T-helper 17 cell (primary cell): ENCODE measurements at places on chromosomes 6 and 20.

DNA sequence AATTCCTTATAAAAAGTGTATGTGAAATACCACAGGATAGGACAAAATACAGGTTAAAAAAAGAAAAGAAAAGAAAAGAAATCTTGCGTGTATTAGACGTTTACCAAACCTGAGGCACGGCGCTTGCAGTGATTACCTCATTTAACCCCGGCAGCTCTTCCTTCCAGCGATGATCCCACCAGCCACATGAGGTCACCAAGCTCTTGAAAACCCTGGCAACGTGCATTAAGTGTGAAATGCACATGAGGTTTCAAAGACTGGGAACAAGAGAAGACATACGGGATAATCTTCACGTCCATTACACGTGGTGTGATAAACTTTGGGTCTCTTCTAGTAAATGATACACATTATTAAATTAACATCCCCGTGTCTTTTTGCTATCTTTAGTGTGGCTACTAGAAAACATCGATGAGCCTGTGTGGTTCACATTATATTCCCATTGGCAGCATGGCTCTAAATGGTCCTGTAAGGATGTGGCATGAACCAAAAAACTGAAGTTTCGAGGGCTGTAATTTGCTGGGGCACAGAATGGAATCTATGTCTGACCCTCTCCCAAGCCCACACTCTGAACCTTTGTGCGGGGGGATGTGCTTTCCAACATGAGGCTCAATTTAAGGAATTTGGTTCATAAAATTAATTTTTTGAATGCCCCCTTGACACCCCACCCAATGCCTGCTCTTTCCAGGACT lies 59.2 kb upstream of the THBS2 start:
- DNase-seq: no peak

DNA sequence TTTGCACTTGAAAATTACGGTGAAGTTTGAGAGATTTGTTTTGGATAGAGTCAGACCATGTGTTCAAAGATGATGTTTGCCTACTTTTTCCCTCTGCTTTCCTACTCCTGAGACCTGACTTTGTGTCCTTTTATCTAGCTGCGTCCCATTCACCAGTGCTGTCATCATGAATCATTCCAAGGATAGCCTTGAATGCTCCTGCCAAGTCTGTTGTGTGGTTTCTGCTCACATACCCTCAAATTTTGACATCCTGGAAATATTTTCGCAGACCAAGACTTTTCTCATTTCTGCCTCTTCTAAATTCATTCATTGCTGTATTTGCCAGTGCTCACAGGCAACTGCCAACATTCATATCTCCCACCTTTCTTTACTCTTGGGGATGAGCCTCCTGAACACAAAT lies 175.9 kb upstream of the SCGN start:
- DNase-seq: no peak

GRCh38 chr6:7195339-7196018 lies 87.7 kb downstream of the RREB1 start:
- DNase-seq: no peak

- DNase-seq: peak; percentile 37
These were observed 636 bp downstream of the SRF start for GRCh38 chr6:43171707-43172103.

- DNase-seq: no peak
These were observed 55.6 kb downstream of the TULP4 start for GRCh38 chr6:158367816-158368215.

DNA sequence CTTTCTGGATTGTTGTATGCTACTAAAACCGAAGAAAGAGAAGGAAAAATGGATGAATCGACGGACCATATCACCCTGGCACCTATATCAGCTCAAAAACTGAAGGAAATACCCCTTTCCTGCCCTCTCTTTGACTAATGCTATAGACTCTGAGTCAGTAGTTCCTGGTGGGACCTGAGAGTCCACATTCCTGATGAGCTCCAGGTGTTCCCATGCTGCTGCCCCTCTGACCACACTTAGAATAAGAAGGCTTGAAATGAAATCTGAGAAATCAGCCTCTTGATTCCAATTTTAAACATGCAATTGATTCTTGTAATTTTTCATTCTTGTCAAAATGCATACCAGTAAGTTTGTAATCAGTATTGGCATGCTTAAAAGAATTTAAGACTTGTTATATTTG lies 75.2 kb downstream of the PRL start:
- DNase-seq: no peak

- no peak for DNase-seq
These were observed 686.7 kb downstream of the COL12A1 start for GRCh38 chr6:74519163-74519562.

- peak; percentile 56 for DNase-seq
These were observed 145.7 kb downstream of the BTBD9 start for GRCh38 chr6:38493931-38494547.

- no peak for DNase-seq
These were observed 64.8 kb upstream of the UNC93A start for GRCh38 chr6:167226383-167226685.

- DNase-seq: no peak
These were observed 1323.0 kb upstream of the GJE1 start for GRCh38 chr6:140809694-140810101.

DNA sequence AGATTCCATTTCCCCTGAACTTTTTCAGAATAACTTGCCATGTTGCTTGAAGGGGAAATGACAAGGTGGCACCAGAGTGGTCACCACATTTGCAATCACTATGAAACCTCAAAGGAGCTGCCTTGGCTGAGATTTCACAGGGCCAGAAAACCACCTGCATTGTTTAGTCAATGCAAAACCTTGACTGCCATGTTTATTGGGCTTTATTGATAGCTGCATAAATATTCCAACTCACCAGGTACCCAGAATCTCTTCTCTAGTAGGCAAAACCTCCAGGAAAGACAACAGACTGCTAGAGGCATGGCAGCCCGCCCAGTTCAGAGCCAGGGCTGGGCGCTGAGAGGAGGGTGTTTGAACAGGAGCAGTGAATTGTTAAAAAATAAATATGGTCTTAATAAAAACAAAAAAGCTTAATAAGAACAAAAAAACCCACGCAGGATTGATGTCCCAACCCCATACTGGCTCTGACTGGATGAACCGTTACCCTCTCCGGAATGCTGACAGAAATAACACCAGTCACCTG lies 375.6 kb downstream of the ZFAND3 start:
- DNase-seq: no peak

DNA sequence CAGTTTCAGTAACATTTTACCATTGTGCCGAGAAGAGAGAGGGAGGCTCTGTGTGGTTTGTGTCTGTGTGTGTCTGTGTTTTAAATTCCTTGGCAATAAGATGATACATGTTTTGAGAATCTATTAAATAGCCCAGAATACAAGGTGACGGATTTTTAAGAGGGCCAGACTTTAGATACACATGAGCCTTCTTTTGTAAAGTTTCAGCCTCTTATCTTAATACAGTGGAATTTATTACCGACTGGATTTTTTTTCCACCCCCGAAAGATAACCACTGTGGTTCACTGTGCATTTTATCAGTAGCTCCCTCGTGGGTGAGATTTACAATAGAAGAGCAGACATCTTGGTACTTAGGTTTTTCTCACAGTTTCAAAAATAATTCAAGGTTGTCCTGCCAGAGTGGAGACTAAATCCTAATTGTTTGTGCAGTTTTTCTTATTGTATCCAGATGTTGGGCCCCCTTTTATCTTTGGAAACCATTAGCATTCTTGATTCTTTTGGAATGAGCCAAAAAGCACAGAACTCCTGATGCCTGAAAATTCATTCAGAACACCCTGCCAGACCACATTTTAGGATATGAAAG lies 49.9 kb downstream of the STK4 start:
- no peak for DNase-seq

- DNase-seq: no peak
These were observed 580.7 kb downstream of the KIF16B start for GRCh38 chr20:15992564-15992963.

DNA sequence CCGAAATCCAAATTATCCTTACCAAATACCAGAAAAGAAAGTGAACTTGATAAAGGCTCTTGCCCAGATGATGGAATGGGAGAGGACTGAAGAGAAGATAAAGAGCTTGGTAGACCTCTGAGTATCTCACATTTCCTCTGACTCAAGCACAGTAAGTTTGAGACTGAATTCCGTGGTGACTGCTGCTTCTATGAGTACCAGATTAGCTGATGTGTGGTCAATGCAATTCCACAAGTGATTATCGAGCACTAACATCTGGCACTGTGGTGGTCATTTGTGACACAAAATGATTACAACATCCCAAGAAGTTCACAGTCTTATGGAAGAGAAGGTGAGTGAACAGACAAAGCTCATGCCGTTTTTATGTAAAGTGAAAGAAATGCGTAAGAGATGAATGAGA lies 2.6 kb upstream of the RPS6KA2 start:
- DNase-seq: no peak

GRCh38 chr6:41638002-41638934 lies at the start of gene MDFI:
Gene MDFI (plus strand): TSS chr6:41638468. CDS start chr6:41638750, 282 bp downstream.
- no peak for DNase-seq

DNA sequence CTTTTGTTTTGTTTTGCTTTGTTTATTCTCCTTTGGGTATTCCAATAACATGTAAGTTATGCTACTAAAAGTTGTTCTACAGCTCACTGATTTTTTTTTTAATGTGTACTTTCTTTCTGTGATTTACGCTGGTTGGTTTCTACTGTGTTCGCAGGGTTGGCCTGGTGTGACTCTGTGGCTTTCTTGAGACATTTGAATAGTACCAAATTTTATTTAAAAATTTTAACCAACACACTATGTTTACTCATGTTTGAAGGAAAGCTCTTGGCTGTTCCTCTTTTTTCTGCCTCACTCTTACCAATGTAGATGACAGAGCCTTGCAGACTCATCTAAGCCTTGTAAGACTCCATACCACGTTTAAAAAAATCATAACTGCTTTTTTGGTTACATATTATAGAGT lies 1784.9 kb upstream of the DEFB115 start:
- DNase-seq: no peak

- peak; percentile 74 for DNase-seq
These were observed at the start of gene TNF for GRCh38 chr6:31575335-31575901. Gene TNF (plus strand): TSS chr6:31575565. CDS start chr6:31575742, 177 bp downstream.

DNA sequence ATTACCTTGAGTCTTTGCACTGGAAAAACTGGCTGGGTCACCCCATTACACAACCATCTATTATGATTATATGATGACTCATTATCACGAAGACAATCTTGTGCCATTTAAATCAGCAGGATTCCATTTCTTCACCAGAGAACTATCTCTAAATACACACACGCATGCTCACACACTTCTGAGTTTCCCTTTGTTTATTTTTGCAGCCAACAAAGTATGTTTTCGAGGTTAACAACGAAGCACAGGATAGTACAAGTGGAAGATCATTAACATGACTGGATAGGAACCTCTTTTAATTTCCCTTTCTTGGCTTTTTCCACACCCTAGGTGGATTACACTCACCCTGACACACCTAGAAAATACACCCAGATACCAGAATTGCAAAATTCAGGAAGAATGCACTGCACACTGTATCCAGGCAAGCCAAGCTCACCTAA lies 18.9 kb downstream of the PERP start:
- DNase-seq: no peak

DNA sequence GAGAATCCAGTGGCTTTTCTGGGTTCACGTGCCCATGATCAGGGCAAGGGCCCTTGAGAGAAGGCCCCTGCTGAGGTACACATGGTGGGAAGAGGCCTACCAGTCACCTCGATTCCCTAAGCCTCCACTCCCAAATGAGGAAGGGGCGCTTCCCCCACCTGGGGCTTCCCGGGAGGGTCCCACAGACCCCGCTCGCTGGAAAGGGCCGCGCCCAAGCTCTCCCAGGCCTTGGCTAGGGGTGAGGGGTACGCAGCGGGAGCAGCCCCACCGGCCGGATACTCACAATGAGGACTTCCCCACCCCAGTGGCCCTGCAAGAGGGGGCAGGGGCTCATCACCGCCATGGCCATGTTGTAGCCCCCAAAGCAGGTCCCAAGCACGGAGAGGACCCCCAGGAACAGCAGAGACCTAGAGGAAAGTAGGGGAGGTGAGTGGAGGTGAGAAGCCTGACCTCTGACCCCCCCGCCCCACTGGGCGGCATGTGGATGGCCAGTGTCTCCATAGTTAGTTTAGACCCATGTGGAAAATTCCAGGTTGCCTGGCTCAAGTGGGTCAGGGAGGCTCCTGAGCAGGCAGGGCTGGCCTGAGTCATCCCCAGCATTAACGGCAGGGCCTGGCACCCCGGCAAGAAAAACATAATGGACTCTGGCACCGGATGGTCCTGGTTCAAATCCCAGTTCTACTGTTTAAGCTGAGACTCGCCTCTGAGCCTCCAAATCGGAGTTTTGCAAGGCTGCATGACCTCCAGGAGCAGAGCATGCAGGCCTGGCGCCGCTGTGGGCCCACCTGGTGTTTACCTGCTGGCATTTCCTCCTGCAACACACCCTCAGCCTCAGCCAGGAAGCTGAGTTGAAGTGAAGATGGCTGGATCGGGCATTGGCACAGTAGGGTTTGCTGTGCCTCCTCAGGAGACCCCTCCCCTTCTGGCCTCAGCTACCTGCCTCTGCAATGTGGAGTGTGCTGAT lies 6.6 kb downstream of the SLC52A3 start:
- DNase-seq: no peak

- no peak for DNase-seq
These were observed 85.0 kb downstream of the CDC40 start for GRCh38 chr6:110265273-110265672.

GRCh38 chr6:4377603-4378002 lies 242.2 kb upstream of the ECI2 start:
- no peak for DNase-seq

GRCh38 chr6:30991891-30992290 lies 8.4 kb downstream of the MUC21 start:
- DNase-seq: no peak

GRCh38 chr6:15736297-15736696 lies 73.5 kb upstream of the DTNBP1 start:
- DNase-seq: no peak

- no peak for DNase-seq
These were observed 148.3 kb downstream of the TFAP2B start for GRCh38 chr6:50966986-50967385.

GRCh38 chr20:62042025-62042820 lies 23.5 kb downstream of the TAF4 start:
- DNase-seq: no peak

- peak; percentile 47 for DNase-seq
These were observed 417 bp downstream of the VAPB start for GRCh38 chr20:58389324-58389967.

DNA sequence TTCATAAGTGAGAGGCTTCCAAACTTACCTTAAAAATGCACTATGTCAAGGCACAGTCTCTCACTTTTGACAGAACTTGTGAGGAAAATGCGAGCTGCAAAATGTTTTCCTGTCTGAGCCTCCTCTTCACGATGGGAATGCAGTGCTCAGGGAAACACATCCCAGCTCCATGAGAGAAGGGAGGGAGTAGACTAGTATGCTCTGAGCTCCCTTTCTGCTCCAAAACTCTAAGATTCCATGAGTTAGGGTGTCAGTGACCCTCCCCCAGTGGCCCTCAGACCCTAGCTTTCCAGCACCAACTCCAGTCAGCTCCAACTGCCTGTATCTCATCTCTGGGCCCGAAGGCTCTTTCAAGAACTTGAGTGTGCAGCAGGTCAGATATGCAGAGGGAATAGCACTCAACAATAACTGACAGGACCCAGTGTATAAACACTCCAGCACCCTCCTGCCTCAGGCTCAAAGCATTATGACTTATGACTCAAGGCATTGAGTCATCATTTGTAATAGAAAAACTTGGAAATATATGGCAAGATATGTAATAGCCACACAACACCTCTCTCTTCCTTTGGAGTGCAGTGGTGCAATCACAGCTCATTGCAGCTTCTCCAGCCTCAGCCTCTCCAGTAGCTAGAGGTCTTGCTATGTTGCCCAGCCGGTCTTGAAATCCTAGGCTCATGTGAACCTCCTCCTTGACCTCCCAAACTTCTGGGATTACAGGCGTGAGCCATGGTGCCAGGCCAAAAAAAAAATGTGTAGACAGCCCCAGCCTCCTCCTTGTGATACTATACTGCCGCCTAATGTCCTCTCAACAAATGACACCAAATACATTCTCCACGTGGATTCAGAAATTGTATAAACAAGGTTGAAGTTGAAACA lies 16.7 kb upstream of the ENTPD6 start:
- no peak for DNase-seq
